ENCODE measurements at places on chromosomes 4 and X.

DNA sequence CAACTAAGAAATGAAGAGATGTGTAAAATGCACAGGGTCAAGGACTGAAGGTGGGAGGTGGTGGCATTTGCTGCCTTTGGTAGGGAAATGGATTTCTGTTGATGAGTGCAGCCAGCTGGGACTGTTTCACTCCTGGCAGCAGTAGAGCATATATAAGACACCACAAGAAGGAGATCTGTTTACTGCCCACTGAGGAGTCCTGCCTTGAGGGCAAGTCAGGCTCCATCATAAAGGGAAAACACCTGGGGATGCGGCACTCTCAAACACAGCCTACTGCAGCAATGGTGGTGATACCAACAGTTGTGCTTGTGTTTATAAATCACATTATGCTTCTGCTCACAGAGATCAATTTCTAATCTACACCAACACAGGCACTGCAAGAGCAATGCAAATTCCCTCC is 222.1 kb downstream of the TACR3 start:
- DNase-seq, result no peak

GRCh38 chr4:69951602-69952001 is 13.9 kb downstream of the CSN2 start:
- DNase-seq, result no peak

- DNase-seq, result no peak
These were observed 80.0 kb upstream of the FGF13 start for GRCh38 chrX:138791551-138791950.

DNA sequence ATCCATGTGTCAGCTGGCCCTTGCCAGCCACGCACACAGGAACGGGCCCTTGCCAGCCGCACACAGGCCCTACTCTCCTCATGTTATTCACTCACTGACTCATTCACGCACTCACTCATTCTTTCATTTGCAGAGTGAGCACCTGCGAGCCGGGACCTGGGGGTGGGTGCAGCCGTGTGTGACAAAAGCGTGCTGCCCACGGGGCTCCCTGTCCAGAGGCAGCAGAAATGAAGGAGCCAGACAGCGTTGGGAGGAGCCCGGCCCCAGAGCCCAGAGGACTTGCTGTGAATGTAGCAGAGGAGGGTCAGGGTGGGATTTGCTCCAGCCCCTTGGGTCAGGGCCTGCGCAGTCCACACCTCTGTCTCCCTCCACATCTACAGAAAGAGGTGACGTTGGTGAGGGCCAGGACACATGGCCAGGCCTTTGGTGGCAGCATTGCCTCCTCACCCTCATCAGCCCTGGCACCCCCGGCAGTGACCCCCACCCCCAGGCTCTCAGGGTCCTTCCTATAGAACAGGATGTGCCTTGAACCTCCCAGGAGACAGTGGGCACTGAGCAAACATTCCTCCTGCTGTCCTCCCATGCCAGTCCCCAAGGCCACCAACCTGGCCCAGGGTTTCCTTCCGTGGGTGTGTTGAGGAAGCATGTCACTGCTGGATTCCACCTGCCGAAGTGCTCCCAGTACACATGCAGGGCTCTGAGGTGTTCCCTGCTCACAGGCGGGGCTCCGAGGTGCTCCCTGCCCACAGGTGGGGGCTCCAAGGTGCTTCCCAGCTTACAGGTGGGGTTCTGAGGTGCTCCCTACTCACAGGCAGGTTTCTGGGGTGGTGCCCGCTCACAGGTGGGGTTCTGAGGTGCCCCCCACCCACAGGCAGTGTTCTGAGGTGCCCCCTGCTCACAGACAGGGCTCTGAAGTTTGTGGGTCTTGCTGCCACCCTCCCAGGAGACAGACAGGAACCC is 105.7 kb downstream of the HMX1 start:
- DNase-seq, result no peak

DNA sequence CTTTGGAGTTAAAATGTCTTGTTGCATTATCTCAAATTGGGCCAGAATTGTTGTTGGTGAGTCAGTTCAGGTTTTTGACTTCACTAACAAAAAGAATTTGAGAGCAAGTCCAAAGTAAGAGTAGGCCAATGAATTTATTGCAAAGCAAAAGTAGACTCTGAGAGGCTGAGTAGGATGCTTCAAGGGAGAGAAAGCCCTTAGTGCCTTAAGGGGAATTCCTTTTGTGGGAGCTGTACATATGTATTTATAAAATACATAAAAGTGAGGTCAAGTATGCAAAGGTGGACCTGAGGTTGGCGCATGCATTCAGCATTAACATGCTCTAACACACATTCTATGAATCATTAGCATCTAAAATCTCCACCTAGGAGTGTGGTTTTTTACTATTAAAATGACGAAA is 565.4 kb downstream of the GRXCR1 start:
- no peak for DNase-seq

- DNase-seq, result no peak
These were observed 16.8 kb upstream of the SLC34A2 start for GRCh38 chr4:25638806-25639205.

- DNase-seq, result no peak
These were observed 709.1 kb upstream of the FAM241A start for GRCh38 chr4:111435986-111436744.

DNA sequence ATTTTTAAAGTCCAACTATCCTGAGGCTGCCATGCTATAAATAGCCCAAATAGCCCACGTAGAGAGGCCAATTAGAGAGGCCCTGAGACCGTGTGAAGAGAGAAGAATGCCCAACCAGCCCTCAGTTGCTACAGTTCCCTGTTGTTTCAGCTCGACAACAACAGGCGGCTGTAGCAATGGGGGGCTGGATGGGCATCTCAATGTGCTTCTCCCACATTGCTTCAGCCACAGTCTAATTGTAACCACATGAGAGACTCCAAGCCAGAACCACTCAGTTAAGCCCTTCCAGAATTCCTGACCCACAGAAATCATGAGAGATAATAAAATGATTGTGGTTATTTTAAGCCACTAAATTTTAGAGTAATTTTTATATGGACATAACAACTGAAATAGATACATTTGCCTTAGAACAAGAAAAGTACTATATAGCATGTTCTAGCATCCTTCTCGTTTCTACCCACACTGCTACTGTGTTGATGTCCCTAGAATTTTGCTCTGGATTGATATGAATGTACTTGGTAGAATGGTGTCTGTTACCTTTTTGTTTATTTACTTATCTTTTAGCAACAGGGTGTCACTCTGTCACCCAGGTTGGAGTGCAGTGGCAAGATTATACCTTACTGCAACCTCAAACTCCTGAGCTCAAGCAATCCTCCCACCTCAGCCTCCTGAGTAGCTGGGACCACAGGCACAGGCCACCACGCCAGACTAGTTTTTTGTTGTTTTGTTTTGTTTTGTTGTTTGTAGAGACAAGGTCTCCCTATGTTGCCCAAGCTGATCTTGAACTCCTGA is 436.4 kb downstream of the BCOR start:
- no peak for DNase-seq

- DNase-seq, result no peak
These were observed 121.5 kb downstream of the REELD1 start for GRCh38 chr4:146335763-146336409.

- no peak for DNase-seq
These were observed 23.5 kb downstream of the NLGN3 start for GRCh38 chrX:71168134-71168533.

- DNase-seq, result peak; percentile 24
These were observed 1.1 kb downstream of the HSPA4L start for GRCh38 chr4:127783026-127783769.

DNA sequence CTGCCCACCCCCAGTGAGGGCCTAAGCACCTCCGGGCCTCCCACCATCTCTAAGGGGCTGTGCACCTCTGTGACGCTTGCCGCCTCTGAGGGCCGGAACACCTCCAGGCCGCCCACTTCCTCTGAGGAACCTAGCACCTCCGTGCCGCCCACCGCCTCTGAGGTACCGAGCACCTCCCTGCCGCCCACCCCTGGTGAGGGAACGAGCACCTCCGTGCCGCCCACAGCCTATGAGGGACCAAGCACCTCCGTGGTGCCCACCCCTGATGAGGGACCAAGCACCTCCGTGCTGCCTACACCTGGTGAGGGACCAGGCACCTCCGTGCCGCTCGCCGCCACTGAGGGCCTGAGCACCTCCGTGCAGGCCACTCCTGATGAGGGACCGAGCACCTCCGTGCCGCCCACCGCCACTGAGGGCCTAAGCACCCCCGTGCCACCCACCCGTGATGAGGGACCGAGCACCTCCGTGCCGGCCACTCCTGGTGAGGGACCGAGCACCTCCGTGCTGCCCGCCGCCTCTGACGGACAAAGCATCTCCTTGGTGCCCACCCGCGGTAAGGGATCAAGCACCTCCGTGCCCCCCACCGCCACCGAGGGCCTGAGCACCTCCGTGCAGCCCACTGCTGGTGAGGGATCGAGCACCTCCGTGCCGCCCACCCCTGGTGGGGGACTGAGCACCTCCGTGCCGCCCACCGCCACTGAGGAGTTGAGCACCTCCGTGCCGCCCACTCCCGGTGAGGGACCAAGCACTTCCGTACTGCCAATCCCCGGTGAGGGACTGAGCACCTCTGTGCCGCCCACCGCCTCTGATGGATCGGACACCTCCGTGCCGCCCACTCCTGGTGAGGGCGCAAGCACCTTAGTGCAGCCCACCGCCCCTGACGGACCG is 977 bp downstream of the MAGEE1 start:
- DNase-seq, result peak; percentile 2

- DNase-seq, result no peak
These were observed 656.3 kb downstream of the RPA4 start for GRCh38 chrX:97539970-97540519.

DNA sequence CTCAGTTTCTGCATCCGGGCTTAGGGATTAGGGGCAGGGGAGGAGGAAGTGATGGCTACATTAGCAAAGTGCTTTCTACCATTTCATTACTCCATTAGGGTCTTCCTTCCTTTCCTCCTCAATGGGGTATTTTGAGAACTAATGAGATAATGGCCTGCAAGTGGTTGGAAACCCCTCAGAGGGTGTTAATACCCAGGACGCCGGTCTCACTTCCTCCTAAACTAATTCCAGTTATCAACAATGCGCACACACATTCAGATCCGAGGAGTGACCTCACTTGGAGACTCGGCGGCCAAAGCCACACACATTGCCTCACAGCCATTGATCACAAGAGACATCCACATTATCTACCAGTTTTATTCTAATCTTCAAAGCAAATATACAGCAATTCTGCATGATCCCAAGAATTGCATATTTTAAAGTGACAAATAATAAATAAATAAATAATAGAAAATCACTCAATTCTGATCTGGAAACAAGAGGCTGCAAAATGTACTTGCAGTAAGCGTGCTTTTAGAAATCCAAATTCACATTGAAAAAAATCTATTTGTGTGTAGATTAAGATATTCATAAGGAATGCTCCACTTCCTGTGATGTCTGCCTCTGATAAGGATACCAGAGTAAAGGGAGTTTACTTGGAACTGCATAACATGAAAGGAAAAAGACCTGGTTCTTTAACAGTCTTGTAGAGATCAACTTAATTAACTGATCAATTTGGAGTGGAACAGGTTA is 329.1 kb downstream of the FBXW7 start:
- no peak for DNase-seq

DNA sequence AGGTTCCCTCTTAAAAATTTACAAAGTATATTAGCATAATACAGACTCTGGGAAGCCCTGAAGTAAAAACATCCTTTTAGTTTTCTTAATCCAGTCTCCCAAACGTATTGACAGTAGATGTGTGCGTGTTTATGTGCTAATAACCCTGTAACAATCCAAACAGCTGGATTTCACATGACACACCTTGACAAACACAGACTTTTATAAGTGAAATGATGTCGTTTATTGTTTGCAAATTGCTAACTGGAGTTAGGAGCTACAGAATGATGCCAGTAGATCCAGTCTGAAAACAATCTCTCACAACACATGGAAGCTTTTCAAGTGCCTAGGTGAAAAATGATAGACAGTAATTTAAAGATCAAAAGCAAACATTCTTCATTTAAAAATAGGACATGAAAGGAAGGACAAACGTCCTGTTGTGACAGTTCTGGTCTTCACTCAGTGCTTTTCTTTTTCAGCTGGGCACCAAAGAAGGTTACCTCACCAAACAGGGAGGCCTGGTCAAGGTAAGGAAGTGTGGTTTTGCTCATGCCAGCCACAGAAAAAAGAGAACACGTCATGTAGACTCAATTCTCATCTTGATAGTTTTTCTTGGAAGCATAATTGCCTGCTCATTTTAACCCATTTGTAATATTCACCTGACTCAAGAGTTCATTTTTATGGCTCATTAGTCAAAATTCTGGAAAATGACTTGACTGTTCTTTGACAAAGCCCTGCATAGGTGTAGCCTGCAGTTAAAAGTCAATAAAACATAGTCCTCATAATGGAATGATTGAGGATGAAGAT is 32.9 kb downstream of the LAMTOR3 start:
- DNase-seq, result peak; percentile 15

GRCh38 chr4:1471443-1472147 is 65.4 kb upstream of the NKX1-1 start:
- DNase-seq, result no peak

DNA sequence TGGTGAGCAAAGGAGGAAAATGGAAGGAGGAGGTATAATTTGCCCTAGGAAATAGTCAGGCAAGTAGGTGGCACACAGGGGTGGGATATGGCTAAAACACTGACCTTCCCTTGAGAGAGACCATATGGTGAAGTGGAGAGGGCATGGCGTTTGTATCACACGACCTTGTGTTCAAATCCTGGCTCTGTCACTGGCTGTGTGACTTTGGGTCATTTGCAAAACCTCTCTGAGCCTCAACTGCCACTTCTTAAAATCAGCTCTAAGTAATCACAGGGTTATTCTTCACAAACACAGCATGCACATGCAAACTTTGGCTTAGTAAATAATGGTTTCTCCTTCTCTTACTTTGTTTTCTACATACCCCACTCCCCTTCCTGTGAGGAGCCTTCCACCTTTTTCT is 8.7 kb downstream of the PDGFRA start:
- no peak for DNase-seq

- DNase-seq, result no peak
These were observed 93.1 kb downstream of the STK32B start for GRCh38 chr4:5144384-5144783.

- DNase-seq, result no peak
These were observed 2264.0 kb downstream of the ARAP2 start for GRCh38 chr4:33980361-33980760.

DNA sequence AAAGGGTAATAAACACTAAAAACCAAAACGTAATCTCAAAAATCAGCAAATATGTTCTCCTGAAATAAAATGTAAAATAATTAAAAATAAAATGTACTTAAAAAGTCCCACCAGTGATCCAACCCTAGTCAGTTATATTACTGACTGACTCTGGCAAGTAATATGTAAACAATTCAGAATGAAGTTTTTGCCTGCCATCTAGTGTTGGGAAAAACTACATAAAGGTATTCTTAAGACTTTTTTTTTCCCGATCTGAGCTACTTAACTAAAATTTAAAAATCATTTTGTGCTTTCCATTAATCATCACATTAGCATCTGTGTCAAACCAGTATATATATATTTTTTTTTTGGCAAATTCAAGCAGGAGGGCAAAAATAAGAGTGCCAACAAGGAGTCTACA is 24.0 kb downstream of the RCHY1 start:
- DNase-seq, result no peak

GRCh38 chr4:137421796-137422195 is 110.5 kb downstream of the PCDH18 start:
- DNase-seq, result no peak

Measured in stimulated activated CD8-positive, alpha-beta memory T cell treated with anti-CD3 and anti-CD28 coated beads, Interleukin-15, amount 100 ng/mL, for 48 hours (primary cell).